ENCODE measurements at places on chromosomes 1 and 21.

DNA sequence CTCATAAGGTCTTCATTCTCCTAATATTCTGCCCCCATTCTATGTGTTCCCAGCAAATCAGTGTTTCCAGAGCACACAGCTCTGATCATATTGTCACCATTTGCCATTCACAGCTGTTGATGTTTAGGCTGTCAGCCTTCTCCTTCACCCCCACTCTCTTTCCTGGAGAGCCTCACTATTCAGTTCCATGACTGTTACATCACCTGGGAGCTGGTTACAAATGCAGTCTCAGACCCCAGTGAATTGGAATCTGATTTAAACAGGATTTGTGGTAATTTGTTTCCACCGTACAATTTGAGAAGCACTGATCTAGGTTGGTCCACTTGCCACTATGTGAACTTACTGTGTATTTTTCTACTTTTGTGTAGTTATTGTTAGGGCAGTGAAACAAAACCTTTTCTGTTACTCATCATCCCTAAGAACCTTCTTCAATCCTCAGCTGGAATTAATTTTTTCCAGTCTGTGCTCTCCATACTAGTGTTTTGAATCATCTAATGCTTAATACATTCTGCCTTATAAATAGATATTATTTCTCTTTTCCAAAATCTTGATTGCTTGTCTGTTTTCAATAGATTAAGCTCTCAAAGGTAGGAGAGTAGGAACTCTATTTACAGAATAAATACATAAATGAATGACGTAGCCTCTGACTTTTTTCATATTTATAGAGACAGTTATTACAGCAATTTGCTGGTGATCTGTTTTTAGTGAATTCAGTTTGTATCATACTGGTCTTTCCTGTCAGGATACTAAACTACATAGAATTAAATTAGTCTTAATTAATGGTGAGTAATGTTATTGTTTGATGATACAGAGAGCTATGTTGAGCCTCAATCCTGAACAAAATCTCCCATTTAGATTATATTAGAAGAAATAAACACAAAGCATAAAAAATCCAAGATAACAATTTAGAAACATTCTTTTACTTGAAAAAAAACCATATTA, 8.1 kb downstream of the SNX7 start:
- DNase-seq: no peak

- DNase-seq: no peak
Observed at GRCh38 chr1:201493757-201494617, 12.9 kb downstream of the CSRP1 start.

- DNase-seq: no peak
Observed at GRCh38 chr21:43985690-43986251, 26.3 kb upstream of the TRAPPC10 start.

DNA sequence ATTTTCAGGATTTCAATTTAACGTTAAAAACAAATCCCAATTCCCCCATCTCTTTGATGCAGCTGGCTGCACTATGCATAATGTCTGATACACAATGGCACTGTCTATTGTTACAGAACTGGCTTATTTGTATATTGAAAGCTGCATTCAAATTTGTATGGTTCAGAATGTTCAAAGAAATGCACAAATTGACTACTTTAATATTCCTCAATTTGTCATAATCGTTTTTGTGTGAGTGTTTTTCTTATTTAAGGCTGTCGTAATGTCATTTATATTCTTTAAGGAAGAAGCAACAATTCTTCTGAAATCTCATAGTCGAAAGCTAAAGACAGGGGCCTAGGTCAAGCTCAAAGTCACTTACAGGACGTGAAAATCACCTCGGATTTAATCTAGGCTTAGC, 341.4 kb upstream of the ZRANB2 start:
- no peak for DNase-seq

DNA sequence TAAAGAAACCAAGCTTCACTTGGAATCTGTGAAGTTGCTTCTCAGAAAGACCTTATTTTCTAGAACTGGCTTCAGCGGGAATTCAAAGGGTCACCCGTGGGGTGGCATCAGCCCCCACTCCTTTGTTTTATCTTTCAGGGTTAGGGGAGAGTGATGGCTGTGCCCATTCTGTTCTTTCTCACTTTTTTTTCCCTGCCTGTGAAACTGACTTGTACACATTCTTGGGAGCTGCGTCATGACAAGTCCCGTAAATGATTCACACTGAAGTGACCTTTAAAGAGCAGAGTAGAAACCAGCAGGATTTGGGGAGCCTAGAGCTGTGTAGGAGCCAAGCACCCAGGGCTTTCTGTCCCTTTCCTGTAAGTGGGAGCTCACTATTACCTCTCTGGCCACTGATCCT, 43.8 kb downstream of the SLC44A3 start:
- DNase-seq: no peak

DNA sequence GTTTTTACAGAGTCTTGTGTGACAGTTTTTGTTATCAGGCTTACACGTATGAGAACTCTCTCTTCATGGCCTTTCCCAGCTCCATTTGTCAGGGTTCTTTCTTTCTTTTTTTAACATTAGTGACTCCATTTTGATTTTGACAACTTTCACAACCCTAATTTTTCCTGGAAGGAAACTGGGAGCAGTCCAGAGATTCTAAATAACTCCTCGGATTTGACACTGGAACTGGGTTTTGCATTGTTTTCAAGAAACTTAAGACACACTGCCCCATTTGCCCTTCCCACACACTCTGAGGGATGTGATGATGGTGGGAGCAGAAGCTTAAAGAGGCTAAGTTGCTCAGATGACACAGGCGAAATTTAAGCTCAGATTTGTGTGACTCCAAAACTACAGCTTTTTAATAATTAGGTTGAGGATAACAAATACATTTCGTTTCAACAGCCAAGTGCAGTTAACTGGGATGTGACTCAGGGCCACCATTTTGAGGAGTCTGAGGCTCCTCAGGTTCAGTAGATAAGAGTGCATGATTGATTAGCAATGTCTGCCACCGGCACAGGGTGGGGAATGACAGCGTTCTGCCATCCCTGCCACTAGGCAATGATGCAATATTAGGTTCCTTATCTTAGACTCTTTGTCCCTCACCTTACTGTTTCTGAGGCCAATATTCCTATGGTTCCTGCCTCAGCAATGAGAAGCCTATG, 95.1 kb upstream of the ATP1A1 start:
- no peak for DNase-seq

DNA sequence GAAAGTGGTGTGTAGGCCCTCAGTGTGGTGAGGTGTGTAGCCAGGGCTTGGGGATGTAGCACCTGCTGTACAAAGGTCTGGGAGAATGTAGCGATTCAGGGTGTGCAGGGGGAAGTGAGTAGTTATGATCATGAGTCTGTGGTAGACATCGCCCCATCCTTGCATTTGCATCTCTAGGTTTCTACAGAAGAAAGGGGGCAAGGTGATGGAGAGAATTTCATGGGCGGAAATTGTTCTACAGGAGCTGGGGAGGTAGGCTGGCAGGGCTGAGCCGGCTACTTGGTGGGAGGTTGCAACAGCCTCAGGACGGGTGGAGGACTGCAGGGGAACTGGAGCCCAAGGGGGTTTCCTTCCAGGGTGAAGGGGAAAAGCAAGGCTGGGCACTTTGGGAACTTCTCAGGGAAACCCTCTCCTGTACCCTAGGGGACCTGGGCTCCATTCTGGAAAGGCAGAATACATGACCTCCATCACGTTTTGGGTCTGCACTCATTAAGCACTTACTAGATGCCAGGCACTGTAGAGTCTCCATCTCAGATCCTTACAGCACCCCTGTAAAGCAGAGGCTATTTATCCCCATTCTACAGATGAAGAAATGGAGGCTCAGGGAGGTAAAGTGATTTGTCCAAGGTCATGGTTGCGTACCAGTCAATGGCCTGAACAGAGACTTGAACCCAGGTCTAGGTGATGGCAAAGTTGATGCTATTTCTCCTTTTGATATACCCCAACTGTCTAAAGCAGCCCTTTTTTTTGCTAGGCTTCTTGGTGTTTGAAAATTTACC, 14.5 kb upstream of the TNFRSF1B start:
- DNase-seq: no peak

DNA sequence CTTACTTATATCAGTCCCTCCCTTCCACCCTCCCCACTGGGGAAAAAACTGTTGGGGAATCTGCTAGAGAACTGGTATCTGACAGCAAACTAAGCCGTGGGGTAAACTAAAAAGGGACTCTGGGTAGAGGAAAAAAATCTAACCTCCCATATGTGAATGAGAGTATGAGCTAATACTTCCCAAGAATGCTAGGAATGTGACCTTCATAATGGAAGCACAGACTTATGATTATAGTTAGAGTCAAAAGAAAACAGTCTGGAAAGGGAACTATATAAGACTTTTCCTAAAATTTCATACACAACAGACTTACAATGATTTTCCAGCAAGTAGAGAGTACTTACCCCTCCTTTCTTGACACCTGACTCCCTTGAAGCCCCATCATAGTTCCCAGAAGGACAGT, 23.0 kb upstream of the RBBP5 start:
- no peak for DNase-seq

GRCh38 chr1:19893687-19894086, 11.5 kb downstream of the OTUD3 start:
- DNase-seq: no peak

DNA sequence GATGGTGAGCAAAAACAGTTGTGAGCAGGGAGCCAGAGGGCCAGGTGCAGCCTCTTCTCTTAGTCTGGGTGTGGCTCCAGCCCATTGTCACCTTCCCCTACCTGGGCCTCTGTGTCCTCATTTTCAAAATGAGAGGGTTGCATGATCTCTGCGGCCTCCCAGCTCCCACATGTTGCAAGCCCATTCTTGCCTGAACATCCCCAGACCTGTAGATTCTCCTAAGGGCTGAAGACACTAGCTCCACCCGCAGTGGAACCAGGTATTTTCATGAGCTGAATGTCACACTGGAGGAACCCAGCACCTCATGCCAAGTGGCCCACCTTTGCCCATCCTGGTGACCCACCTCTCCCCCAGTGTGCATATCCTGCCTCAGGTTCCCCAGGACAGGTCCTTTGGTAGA, 12.3 kb downstream of the IKBKE start:
- DNase-seq: no peak

GRCh38 chr1:1419813-1420653, 1.0 kb downstream of the ANKRD65 start:
- DNase-seq: no peak

DNA sequence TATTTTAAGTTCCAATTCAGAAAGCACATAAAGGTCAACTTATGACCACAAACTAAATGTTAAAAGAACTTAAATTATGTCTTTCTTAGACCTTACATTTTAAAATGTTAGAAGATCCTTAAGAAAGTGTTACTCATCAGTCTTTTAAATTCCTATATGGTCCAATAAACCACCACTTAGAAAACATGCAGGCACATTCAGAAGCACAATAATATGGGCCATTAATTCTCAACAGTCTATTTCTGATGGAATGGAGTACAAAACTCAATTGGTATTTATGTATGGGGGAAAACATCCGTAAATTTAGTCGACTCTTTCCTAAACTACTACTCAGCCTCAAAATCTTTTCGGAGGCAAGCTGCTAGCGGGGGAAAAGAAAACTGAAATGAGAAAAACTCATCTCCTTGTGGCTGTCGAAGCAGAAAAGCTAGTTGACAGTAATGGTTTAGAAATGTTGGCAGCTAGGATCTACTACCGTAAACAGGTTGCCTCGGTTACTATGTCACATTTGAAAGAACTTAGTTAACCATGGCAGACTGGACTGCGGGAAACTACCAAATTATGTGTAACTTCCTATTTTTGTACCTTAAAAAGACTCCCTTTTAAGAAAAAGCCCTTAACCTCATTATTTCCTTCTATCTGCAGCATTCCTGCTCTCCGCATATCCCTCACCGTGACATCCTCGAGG, 1.0 kb downstream of the TRMT1L start:
- no peak for DNase-seq

DNA sequence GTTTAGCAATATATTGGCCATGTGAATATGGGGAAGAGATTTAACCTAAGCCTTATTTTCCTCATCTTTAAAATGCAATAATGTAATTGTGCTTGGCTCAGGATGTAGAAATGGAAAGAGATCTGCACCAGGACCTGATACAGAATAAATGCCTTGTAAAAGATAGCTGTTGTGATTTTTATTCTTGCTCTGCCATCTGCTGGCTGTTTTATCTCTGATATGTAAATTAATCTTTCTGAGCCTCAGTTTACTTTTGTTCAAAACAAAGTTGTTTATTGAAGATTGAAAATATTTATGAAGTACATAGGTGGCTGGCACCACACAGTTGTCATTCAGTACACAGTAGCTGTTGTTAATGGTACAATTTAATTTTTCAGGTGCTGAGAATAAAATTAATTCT, 21.9 kb downstream of the ZYG11B start:
- DNase-seq: no peak

- DNase-seq: no peak
Observed at GRCh38 chr1:243477731-243478290, 222.0 kb downstream of the SDCCAG8 start.

DNA sequence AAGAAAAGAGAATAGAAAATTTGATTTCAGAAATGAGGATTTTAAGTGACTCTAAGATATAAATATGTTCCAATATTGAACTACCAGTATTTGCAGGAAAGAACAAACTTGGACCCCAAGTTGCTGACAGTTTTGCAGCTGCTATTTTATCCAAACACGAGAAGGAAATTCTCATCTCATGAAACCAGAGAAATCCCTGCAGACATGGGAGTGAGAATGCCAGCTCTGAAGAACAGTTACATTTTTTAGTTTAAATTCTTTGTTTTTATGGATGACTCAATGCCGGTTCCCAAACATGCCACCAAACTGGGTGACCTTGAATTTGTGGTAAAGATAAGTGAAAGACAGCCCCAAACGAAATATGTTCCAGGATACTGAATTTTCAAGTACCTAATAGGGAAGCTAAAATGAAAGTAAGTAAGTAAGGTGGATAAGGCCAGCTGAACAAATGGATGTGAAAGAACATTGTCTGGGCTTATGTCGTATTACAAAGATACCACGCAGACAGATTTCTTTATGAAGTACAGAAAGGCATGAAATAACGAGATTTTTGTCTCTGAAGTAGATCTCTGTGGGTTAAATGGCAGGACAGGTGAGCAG, 19.9 kb downstream of the TLR5 start:
- DNase-seq: no peak

GRCh38 chr1:25912076-25912831, 6.0 kb upstream of the STMN1 start:
- DNase-seq: no peak

- no peak for DNase-seq
Observed at GRCh38 chr1:172185211-172185610, 235.3 kb upstream of the C1orf105 start.

- DNase-seq: no peak
Observed at GRCh38 chr1:204131978-204132377, 19.9 kb downstream of the ETNK2 start.

DNA sequence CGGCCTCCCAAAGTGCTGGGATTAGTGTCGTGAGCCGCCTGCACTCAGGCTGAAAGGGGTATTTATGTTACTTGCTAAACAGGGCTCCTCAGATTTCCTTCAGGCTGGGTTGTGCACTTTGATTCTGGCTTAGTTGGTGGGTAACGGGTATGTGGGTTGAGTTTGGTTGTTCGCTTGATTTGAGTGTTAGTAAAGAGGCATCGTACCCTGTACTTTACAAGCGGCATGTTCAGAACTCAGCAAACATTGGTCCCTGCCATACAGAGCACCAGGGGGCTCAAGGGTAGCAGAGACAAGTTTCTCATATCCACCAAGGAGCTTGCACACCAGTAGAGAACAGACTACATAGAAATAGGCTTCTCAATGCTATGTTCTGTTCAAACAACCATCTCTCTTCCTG, 147.8 kb downstream of the PGBD5 start:
- DNase-seq: no peak
